ENCODE measurements at places on chromosomes 13 and 19.

GRCh38 chr19:49718511-49718910, 27.6 kb downstream of the CPT1C start:
- no peak for DNase-seq

GRCh38 chr13:23739596-23739995, 149.6 kb downstream of the MIPEP start:
- DNase-seq, result no peak

DNA sequence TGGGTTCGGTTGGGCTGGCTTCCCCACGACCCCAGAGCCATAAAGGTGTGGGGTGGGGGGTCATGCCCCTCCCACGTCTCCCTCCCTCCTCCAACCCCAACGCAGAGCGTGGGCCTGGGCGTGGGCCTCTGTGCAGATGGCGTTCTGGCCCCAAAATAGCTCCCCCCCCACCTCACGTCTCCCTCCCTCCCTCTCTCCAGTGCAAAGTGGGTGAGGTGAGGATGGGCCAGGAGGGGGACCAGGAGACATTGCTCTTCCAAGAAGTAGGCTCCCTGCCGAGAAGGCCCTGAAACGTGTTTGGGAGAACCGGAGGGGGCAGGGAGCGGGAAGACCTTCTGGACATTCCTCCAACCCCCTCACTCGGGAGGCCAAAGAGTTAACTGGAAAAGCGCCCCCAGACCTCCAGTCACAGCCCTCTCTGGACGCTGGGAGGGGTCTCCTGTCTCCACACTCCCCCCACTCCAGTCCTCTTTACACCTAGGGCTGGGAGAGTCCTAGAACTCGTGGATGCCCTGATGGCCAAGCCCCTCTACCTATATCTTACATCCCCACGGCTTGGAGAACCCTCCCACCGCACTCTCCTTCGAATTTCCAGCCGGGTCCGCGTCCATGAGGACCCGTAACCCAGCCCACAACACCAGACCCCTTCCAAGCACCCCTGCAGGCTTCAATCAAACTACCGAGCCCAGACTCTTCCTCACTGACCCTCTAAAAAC, 855 bp downstream of the UNC13A start:
- no peak for DNase-seq

- no peak for DNase-seq
Measured at GRCh38 chr19:2080336-2080988, 15.7 kb downstream of the MOB3A start.

- peak; percentile 99 for DNase-seq
Measured at GRCh38 chr19:38849860-38850435, at the start of gene HNRNPL. HNRNPL (minus strand) TSS chr19:38849986; CDS start chr19:38849966, 20 bp downstream.

DNA sequence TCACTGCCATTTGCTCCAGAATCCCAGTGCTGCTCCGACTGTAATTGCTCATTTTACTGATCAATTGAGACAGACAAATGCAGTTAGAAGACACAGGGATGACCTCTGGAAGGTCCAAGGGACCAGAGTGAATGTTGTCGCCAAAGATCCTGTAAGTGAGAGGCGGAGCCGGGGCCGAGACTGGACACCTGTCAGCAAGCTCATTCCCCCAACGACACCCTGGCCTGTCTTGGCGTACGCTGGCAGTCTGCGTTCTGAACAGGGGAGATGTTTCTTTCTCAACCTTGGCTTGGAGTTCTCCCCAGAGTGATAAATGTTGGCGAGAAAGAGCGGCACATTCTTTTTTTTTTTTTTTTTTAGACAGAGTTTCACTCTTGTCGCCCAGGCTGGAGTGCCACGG, 24.2 kb downstream of the GADD45B start:
- DNase-seq, result no peak

DNA sequence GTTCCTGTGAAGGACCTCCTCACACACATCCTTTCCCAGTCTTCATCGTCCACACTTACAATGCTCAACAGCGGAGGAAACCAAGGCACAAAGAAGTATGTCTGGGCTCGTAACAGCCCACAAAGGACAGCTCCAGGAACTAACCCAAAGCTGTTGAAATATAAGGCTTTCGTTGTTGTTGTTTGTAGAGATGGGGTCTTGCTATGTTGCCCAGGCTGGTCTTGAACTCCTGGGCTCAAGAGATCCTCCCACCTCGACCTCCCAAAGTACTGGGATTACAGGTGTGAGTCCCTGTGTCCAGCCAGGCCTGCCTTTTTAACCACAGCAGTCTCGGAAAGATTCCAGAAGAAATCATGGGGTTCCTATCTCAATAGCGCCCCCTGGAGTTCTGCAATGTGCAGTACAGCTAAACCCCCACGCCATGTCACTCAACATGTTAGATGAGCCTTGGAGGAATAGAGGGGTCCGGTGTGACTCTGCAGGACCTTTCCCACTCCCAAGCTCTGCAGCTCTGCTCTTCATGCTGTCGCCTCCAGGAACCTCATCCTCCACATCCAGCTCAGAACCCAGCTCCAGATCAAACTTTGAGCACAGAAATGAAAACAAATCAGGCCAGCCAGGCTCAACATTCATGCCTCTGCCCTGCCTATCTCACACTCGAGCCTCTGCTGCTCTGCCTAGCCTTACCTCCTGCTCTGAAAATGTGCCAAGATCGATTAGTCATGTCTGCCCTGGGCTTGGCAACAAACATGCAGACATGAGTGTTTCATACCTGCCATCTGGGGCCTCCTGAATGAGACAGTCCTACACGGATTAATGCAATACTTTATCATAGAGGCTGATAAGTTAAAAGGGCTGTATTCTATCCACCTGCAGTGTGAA, 7.5 kb downstream of the PLA2G4C start:
- DNase-seq, result no peak

- peak; percentile 53 for DNase-seq
Measured at GRCh38 chr19:10654610-10655456, 687 bp downstream of the ILF3 start.

DNA sequence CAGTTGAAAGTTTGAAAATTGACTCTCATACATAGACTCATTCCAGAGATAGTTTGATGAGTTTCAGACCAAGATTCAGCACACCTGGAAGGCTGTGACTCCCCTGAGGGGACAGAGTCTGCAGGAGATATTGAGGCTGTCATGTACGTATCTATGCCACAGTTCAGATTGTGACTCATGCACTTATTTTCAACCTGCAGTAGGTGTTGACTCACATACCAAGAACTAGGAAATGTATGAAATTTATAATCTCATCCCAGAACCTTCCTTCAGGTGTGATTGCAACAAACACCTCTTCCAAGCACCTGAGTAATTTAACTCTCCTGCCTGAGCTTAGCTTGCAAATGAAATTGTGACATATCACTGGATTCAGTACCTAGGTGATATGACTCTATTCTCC, 64.4 kb upstream of the ZNF43 start:
- no peak for DNase-seq

- no peak for DNase-seq
Measured at GRCh38 chr13:98917116-98917515, 60.7 kb downstream of the DOCK9 start.

- no peak for DNase-seq
Measured at GRCh38 chr13:25887962-25888655, 163.7 kb downstream of the SHISA2 start.

- no peak for DNase-seq
Measured at GRCh38 chr19:55275851-55276719, 3.8 kb downstream of the HSPBP1 start.

Measured in activated naive CD4-positive, alpha-beta T cell (primary cell).